ENCODE measurements at places on chromosomes 16 and 17. TPM values are rescaled to one million over a fixed set of nuclear protein-coding genes. Genes with fewer than 3 reads are reported as not detected.

GCGR gene
- total RNA-seq, result not detected

PAM16 gene
- 59.6 TPM for total RNA-seq

AANAT gene
- not detected for total RNA-seq

RSL1D1 gene
- total RNA-seq, result 103 TPM

DNA sequence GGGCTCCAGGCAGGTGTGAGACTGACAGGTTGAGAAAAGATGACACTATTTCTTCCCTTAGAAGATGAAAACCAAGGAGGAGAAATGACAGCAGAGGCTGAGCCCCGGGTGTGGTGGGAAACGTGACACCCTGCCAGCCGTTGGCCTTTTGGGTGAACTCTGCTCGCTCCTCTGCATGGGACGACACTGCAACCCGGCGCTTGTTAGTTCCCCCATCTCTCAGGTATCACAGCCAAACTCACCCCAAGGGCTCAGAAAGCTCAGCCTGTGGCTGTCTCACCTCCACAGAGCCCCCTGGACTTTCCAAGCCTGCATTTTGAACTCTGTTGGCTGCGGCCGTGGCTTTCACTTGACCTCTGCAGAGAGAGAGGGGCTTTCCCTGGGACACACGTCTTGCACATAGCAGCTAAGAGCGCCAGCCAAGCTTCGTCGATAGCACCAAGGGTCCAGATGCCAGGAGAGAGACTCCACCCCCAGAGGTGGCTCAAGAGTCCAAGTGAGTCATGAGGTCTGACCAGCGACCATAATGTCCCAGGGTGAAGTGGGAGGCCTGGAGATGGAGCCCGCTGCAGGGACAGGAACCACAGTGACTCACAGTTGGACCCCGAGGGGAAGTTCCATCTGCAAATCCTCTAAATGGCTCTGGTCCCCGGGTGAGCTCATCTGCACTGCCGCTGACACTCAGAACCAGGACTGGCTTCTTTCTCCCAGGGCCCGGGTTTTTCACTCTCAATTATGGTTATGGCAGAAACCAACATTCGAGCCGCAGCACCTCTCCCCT lies 301.9 kb downstream of the SOX9 start:
- peak; percentile 86 for DNase-seq

DNA sequence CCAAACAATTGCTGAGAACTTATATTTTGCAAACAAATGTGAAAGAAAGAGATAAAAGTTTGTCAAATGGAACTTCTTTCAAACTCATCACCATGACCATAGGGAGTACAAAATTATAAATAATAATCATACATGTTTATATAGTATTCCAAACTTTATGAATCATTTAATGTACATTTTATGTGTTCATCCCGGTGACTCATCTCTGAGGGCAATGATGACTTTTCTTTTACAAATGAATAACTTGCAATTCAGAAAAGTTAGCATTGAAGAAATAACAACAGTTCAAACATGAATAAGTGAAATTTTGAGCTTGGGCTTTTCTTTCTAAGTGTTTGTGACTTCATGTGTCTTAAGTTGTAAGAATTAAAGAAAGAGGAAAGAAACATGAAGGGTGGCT lies 66.3 kb upstream of the CDH8 start:
- DNase-seq, result no peak

DNA sequence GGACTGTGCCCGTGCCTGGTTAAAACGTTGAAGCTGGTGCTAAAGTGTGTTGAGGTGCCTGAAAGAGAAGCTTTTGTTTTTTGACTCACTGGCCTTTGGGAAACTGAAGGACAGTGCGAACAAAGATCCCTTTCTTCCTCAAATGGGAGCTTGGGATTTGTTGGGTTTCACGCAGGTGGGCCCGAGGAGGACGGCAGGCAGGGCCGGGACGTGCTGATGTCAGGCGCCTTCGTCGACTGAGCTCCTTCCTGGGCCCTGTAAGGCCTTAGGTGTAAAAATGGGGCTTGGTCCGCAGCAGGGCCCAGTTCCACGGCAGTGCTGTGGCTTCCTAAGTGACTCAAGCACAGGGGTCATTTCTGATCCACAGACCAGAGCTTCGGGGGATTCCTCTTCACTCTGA lies 106.9 kb downstream of the BANP start:
- DNase-seq, result no peak

DNA sequence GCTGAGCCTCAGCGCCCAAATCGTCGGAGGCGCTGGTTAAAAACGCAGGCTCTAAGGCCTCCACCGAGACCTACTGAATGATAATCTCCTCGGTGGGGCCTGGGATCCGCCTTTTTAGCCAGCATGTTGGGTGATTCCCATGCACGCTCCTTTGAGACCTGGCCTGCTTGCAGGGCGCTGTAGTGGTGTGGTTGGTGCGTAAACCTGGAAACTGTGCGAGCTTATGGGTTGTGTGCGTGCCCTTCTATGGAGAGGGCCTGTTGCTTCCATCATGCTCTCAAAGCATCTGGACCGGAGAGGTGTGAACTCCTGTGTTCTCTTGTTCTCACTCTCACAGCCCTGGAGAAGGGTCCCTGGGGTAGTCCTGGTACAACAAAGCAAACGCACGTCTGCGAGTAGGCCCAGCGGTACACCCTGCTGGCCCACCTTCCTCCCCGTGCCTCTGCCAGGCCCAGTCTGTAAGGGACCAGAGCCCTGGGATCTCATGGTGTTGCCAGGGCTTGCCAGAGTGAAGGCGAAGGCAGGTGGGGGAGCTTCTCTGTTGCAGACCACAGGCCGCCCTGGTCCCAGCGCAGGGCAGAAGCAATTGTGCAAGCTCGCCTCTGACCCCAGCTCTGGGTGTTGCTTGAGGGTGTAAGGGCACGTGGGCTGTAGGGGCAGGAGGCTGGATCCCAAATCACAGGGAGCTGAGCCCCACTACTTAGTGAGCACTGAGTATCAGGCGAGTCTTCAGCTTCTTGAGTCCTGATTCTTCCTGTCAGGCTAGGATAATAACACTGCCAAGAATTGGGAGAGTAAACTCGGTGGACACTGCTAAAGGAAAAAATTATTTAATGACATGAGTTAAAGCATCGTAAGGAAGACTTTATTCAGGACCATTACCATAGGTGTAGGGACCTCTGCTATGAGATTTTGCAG lies 879 bp upstream of the LRRC75A start:
- DNase-seq, result no peak

GRCh38 chr16:84228256-84228838 lies 11.5 kb downstream of the KCNG4 start:
- peak; percentile 89 for DNase-seq

DNA sequence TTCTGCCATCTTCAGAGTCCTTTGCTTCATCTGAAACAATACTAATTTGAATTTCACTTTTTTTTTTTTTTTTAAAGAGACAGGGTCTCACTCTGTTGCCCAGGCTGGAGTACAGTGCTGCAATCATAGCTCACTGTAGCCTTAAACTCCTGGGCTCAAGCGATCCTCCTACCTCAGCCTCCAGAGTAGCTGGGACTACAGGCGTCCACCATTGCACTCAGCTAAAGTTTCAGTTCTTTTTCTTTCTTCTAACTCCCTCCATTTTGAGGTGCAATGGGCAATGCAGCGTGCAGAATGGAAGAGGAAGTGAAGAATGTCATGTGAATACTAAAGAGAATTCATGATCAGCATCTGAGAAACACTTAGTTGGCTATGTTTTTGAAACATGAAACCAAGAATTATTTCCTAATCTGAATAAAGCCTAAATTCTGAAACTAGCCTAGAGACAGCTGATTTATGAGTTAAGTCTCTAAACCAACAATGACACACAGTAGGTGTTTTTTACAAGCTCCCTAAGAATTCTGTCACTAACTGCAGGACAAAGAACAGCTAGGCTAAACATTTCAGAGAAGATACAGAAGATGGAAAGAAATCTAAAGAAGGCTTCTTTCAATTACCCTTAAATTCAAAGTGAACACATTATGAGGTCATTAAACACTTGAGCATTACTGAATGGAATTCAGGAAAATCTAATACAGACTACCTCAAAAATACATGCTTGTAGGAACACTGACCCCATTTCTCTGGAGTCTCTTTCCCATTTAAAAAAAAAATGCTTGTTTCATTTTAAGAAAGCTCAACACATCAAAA lies 21.0 kb downstream of the SNN start:
- no peak for DNase-seq

GRCh38 chr17:7922845-7923628 lies 6.6 kb downstream of the KCNAB3 start:
- peak; percentile 88 for DNase-seq

DNA sequence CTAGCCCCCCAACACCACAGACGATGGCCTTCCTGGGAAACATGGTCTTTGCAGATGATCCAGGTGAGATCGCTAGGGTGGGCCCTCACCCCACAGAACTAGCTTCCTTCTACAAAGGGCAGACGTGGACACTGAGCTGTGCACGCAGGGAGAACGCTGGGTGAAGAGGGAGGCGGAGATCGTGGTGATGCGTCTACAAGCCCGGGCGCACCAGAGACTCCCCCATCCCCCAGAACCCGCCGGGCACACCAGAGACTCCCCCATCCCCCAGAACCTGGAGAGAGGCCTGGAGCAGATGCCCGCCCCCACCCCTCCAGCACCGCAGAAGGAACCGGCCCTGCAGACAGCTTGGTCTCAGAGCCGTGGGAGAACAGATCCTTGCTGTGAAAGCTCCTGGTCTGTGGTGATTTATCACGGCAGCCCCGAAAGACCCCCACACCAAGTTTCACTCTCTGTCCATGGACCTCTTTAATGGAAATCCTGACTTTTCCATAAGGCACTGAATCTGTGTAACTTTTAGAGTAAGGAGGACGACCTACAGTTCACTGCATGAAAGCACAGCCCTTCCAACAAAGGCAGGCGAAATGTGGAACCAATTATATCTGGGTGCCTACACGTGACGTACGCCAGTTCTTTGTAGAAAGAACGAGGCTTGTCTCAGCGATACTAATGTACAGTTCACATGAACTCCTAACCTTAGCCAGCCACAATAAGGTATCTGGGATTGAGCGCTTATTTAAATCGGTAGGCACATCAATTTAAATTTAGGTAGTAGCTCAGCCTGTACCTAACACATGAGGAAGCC lies 88.5 kb downstream of the ANKRD11 start:
- peak; percentile 18 for DNase-seq

DNA sequence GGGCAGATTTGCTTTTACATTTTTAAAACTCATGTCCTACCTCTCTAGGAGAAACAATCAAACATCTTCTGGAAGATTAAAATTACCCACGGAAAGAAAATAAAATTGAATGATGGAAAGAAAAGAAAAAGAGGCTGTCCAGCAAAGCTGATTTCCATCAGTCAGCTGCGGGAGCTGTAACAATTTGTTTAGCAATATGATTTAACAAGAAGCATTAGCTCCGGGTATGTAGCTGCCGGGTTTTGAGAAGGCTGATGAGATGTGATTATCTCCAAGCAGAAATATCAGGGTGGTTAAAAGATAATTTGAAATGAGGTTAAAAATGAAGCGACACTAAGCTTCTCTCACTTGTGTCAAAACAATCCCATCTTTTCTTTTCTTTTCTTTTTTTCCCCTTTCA lies 608.9 kb upstream of the SALL1 start:
- no peak for DNase-seq

DNA sequence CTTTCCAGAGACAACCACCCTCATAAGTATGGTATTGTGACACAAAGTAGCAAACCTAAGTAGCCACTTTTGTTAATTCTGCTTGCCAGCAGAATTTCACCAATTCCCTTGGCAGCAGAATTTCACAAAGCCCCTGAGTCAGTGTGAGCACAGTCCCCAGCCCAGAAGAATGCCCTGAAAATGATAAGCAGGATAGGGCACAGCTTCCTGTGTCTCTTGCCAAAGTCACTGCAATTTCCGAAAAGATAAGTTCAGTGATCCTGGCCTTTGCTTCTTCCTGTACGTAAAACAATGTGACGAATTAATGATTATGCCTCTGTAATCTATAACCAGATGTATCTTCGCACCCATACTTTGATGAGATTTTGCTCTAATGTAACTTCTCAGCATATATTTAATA lies 16.0 kb upstream of the WIPF2 start:
- DNase-seq, result no peak

DNA sequence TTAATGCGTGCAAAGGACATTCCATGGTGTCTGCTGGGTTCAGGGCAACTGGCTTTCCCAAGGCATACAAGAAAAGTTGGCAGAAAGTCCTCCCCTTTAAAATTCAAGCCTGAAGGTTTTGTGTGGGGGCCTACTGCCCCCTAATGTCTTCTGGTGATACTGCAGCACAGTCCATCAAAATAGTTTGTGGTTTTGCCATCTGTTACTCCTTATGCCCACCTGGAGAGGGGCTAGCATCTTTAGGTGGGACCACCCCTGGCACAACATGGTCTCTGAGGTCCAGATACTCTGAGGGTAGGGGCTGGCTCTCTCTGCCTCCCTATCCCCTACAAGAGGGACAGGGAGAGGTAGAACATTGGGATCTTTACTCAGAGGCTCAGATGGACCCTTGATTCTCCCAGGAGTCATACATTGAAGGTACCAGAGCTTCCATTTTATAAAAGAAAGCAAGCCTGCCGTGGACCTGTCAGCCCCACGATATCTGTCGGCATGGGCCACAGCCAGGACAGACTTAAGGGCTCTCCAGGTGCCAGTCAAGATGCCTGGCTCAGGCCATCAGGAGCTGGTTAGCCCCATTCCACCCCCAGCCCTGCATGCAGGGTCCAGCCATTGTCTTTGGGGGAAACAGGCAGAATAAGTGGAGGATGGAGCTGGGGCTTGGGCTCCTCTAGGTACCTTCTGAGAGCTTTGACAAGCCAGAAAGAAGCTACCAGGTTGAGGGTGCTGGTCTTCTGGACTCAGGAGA lies 6.3 kb downstream of the ESRP2 start:
- DNase-seq, result no peak
